ENCODE measurements at places on chromosomes 7 and 10.

DNA sequence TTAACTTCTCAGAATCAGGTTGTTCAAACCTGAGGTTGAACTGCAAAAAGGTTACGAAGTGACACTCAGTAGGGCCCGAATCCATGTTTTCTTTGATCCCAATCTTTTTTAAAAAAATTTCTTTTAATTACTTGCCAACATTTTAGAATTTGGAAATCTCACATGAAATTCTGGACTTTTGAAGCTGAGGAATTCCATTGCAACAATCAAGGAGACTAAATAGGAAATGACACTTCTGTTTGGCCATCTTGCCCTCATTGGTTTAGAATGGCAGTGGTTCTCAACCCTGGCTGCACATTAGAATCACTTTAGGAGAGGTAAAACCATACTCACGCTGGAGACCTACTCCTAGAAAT lies 471 bp upstream of the TOMM7 start:
- no peak for DNase-seq

GRCh38 chr10:50501924-50502452 lies 121.8 kb downstream of the SGMS1 start:
- DNase-seq, result peak; percentile 21

DNA sequence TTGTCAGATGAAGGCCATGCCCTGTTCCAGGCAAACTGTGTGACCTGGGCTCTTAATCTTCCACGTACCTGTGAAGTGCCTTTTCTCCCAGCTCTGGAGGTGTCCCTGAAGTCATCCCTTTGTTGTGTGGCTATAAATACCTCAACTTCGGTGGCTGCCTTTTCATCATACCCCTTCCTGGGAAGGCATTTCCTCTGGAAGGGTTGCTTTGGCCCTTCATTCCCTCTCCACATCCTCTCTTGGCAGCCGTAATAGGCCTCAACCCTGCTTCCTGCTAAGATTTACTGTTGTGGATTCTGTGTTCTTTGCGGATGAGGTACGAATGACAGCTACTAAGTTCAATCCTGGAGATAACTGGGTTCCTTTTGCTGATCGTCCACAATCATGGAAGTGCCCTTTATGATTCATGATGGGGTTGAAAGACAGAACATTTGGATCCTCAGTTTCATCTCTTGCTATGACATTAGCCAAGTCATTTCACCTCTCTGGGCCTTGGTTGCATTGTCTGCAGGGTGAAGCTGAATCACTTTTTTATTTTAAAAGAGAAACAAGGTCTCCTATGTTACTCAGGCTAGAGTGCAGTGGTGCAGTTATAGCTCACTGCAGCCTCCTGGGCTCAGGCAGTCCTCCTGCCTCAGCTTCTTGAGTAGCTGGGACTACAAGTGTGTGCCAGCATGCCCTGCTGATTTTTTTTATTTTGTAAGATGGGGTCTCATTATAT lies 23.6 kb downstream of the FKBP6 start:
- DNase-seq, result no peak

GRCh38 chr7:36075561-36075960 lies 77.5 kb upstream of the EEPD1 start:
- no peak for DNase-seq

GRCh38 chr7:137160236-137160635 lies 183.3 kb downstream of the PTN start:
- DNase-seq, result no peak

- no peak for DNase-seq
Observed at GRCh38 chr10:56317603-56318002, 43.5 kb downstream of the ZWINT start.

GRCh38 chr10:133390597-133391248 lies 3.2 kb upstream of the MTG1 start:
- peak; percentile 41 for DNase-seq

GRCh38 chr7:386385-386784 lies 96.4 kb downstream of the FOXL3 start:
- no peak for DNase-seq

GRCh38 chr7:13179775-13180523 lies 492.5 kb downstream of the ARL4A start:
- DNase-seq, result no peak

- DNase-seq, result no peak
Observed at GRCh38 chr7:101960985-101961708, 143.7 kb downstream of the CUX1 start.

DNA sequence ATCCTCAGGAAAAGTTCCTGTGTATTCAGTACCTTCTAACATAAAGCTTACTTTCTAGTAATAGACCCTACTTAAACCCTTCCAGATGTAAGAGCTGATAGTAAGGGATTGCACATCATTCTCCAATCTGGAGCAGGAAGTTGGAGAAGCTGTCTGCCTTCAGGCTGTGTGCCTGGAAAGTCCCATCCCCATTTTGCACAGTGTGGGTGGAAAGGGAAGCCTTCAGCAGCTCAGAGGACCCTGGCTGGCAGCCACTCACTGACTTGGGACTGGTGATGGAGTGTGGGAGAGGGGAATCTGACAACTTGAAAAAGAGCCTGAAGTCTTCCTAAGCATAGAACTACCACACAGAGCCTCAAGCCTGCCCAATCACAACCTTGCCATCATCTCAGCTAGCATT lies 164.1 kb upstream of the ADO start:
- no peak for DNase-seq

- peak; percentile 58 for DNase-seq
Observed at GRCh38 chr10:21494191-21495001, 31.1 kb downstream of the SKIDA1 start.

DNA sequence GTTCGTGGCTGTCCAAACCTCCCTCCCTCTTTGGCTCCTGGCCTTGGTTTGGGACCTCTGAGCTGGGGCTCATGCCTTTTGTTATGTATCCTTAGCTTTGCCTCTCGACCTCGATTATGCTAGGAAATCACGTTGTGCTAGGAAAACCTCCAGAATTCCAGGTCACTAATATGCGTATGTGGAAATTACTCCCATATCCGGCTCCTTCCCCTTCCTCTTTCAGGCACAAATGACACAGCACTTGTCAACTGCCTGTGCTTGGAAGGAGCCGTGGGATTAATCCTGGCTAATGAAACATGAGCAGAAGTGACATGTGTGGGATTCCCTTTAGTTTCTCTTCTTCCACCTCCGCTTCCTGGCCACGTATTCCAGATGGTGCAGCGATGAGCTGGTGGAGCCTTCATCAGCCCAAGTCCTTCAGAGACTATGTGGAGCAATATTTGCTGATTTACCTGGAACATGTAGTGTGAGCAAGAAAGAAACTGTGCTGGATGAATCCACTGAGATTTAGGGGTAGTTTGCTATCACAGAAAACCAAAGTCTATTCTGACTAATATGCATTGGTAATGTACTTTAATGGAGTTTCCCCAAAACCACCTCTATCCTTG lies 149.2 kb downstream of the REEP3 start:
- peak; percentile 22 for DNase-seq

DNA sequence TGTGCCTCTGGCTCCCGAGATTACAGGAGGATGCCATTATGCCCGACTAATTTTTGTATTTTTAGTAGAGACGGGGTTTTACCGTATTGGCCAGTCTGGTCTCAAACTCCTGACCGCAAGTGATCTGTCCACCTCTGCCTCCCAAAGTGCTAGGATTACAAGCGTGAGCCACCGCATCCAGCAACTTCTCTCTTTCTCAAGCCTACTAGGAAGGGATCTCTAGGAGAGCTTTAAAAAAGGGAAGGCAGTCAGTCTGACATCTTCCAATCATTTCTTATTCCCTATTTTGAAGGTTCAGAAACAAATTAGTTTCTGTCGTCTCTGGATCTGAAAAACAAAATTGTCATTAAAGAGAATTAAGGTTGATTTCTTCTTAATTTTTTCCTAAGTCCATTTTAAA lies 2.5 kb upstream of the TMEM26 start:
- no peak for DNase-seq

DNA sequence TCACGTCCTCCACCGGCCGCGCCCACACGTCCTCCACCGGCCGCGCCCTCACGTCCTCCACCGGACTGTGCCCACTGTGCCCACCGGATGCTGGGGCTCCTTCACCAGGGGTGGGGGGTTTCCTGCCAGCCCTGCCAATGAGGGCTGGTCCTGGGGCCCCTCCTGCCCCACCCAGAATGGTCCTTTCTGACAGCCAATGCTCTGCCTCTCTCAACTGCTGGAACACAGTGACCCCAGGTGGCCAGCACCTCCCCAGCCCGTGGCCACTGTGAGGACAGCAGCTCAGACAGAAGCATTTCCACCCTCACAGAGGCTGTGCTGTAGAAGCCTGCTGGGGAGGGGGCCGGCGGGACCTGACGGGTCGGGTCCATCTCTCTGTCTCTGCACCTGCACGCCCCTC lies 90.1 kb upstream of the DNAAF5 start:
- peak; percentile 56 for DNase-seq

GRCh38 chr7:131627735-131628190 lies 71.3 kb upstream of the PODXL start:
- no peak for DNase-seq

- peak; percentile 29 for DNase-seq
Observed at GRCh38 chr7:20193242-20193777, 23.9 kb downstream of the MACC1 start.

- DNase-seq, result no peak
Observed at GRCh38 chr7:80386686-80387085, 125.2 kb downstream of the GNAT3 start.

DNA sequence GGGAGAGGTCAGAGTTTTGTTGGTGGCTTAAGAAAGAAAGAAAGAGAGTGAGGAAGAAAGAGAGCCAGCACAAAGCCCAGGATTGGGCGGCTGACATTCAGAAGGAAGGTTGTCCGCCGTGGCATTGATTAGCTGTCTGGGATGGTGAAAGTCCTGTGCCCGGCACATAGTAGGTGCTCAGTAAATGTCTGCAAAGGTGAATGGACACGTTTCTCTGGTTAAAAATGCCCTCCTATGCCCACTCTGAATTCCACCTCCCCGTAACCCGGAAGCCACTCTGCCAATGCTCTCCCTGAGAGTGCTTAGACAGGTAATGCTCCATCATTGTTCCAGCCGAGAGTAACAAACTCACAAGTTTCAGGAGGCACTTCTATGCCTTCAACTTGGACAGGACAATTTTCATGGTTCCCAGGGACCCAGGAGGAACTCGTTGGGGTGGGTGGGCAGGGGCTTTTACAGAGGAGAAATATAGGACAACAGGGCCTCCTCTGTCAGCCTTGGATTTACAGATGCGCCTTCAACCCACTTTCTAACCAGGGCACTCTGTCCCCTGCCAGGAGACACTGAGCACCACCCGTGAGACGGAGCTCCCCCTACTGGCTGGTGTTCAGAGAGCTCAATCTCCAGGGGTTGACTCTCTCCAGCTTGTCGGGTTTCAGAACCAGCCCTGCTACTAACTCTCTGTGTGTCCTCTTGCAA lies 411.5 kb upstream of the ZMIZ1 start:
- peak; percentile 72 for DNase-seq

- no peak for DNase-seq
Observed at GRCh38 chr7:115965236-115965635, 65.3 kb downstream of the TFEC start.

DNA sequence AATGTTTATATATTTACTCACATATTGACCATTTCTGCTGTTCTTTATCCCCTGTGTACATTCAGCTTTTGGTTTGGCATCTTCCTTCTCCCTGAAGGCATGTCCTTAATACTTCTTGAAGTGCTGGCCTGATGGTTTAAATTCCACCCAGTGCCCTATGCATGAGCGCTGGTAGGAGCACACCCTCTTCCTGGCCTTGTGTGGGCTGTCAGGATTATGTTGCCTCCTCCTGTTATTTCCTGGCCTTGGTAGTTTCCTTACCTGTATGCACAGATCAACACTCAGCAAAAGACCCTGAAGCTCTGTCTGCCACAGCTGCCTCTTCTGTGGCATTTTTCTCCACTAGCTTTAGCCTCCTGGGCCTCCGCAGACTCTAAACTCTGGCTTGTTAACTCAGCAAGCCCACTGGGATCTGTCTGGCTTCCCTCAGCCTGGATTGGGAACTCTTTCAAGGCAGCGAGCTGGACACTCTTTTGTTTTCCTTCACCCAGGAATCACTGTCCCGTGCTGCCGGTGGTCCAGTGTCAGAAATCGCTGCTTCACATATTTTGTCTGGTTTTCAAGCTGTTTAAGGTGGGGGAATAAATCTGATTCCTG lies 595.2 kb downstream of the SDK1 start:
- DNase-seq, result no peak

DNA sequence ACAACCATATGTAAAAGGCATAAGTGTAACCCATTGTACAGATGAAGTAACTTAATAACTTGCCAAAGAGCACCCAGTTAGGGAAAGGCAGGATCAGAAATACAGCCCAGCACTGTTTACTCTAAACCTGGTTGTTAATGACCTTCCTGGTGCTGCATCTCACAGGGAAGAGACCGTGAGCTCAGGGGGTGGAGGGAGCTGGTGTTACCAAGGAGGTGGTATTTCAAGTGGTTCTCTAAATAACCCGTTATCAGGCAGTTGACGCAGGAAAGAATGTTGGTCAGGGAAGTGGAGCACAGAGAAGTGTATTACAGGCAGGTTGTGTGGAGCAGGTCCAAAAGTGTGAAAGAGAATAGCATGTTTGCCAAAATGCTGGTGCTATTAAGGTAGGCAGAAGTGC lies 4.4 kb upstream of the ST7 start:
- DNase-seq, result no peak

- no peak for DNase-seq
Observed at GRCh38 chr10:128481152-128481840, 355.1 kb upstream of the MKI67 start.

- no peak for DNase-seq
Observed at GRCh38 chr7:142855756-142856564, 1.1 kb downstream of the EPHB6 start.

All from GM20000 (cell line).